Ascending aorta (tissue), 2 donors: ENCODE measurements at places on chromosomes 16 and 17.

GRCh38 chr17:80929449-80929848 lies 62.2 kb upstream of the CHMP6 start:
- no peaks in the 10 kb centered on the region for H3K4me1 ChIP-seq
- peaks cover 18% of the 10 kb centered on the region for H3K36me3 ChIP-seq
- H3K4me3 ChIP-seq: no peak overlapping the region
- H3K27ac ChIP-seq: no peak overlapping the region

GRCh38 chr16:50024207-50024606 lies 818 bp upstream of the CNEP1R1 start:
- DNase-seq: no peak
- H3K4me1 ChIP-seq: peaks cover 2% of the 10 kb centered on the region
- H3K4me3 ChIP-seq: no peak overlapping the region
- H3K36me3 ChIP-seq: no peaks in the 10 kb centered on the region
- no peak overlapping the region for H3K27ac ChIP-seq
- H3K27me3 ChIP-seq: no peaks in the 10 kb centered on the region

- DNase-seq: no peak
- no peak overlapping the region for H3K4me3 ChIP-seq
- H3K4me1 ChIP-seq: peaks cover 8% of the 10 kb centered on the region
- peaks cover 17% of the 10 kb centered on the region for H3K27me3 ChIP-seq
Measured at GRCh38 chr16:1976951-1977874, 4.1 kb downstream of the NOXO1 start.

DNA sequence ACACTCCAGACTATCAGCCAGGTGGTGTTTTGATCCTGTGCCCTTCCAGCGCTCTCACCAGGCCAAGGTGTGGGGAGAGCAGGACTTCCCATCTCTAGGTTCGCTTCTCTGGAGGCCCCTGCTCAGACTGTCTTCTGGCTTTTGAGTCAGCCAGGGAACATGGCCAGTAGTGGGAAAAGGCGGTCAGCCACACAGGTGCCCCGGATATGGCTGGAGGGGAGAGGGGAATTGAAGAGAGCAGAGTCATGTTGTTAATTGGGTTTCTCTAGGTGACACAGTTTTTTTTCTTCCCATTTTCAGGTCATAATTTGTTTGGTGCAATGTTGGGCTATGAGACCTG lies 1.5 kb downstream of the MINK1 start:
- no peaks in the 10 kb centered on the region for H3K36me3 ChIP-seq
- DNase-seq: no peak
- H3K27me3 ChIP-seq: no peaks in the 10 kb centered on the region

- peak overlapping the region; percentile 18 for H3K4me3 ChIP-seq
- H3K27me3 ChIP-seq: no peaks in the 10 kb centered on the region
- peak overlapping the region; percentile 56 for H3K27ac ChIP-seq
Measured at GRCh38 chr17:78896091-78896833, 6.7 kb downstream of the CEP295NL start.

GRCh38 chr17:81542431-81543338 lies 9.5 kb downstream of the FAAP100 start:
- H3K36me3 ChIP-seq: peaks cover 45% of the 10 kb centered on the region
- H3K27me3 ChIP-seq: no peaks in the 10 kb centered on the region
- H3K4me1 ChIP-seq: no peaks in the 10 kb centered on the region
- no peak for DNase-seq
- no peak overlapping the region for H3K4me3 ChIP-seq
- H3K27ac ChIP-seq: no peak overlapping the region

DNA sequence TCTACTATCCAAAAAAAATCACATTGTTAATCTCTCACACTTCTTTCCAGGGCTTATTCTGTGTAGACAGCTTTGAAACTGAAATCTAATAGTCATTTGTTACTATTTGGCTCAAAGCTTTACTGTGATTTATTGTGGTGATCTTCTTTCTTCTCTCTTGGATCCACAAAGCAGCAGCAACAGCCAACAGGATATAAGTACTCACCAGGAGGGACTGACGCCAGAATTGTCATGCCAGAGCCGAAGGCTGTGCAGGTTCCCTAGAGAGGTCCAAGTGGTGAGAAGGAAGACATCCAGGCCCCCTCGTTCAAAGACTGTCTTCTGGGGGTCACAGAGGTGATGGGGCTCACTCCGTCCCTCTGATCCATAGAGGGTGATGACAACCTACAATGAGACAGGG lies 33.3 kb downstream of the PKD1L3 start:
- DNase-seq: no peak
- no peak overlapping the region for H3K4me3 ChIP-seq
- H3K27me3 ChIP-seq: no peaks in the 10 kb centered on the region
- no peak overlapping the region for H3K27ac ChIP-seq
- H3K36me3 ChIP-seq: no peaks in the 10 kb centered on the region

DNA sequence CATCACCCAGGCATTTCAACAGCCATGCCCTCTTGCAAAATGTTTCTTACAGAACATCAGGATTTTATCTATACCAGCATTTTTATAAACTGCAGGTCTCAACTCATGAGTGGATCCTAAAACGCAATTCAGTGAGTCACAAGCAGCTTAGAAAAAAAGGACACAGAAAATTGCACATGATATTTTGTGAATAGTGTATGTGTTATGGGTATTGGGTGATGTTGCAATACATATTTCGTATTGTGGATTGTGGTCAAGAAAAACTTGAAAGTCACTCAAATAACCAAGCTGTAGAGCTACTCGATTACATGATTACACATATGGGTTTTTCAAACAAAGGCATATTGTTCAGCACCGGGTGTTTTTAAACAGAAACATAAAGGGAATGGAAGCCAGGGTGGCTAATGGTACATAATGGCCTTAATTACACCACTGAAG lies 1.4 kb downstream of the WIPI1 start:
- H3K4me3 ChIP-seq: peak overlapping the region; percentile 68
- H3K4me1 ChIP-seq: peaks cover 10% of the 10 kb centered on the region
- H3K27me3 ChIP-seq: no peaks in the 10 kb centered on the region
- peaks cover 7% of the 10 kb centered on the region for H3K36me3 ChIP-seq

GRCh38 chr16:68077866-68078700 lies 7.1 kb upstream of the NFATC3 start:
- H3K4me3 ChIP-seq: no peak overlapping the region
- H3K27me3 ChIP-seq: no peaks in the 10 kb centered on the region
- no peak overlapping the region for H3K27ac ChIP-seq
- H3K36me3 ChIP-seq: peaks cover 43% of the 10 kb centered on the region
- H3K4me1 ChIP-seq: no peaks in the 10 kb centered on the region

DNA sequence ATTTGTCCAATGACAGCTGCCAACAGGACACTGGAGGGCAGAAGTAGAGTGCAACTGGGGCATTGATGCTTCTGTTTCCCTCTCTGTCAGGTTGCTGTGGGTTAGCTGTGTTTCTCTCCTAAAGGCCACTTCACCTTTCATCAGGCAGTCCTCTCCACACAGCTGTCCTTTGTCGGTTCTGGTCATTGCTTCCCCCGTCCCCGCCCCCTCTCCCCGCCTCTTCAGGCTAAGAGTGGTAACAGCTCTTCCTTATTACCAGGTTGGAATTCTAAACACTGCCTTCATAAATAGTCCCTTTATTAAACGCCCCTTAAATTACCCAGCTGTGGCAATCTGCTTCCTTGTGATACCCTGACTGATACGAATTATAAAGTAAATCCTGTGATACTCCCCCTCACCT lies 31.8 kb upstream of the NSRP1 start:
- no peaks in the 10 kb centered on the region for H3K36me3 ChIP-seq
- H3K27ac ChIP-seq: no peak overlapping the region
- H3K27me3 ChIP-seq: no peaks in the 10 kb centered on the region
- H3K4me1 ChIP-seq: no peaks in the 10 kb centered on the region
- no peak overlapping the region for H3K4me3 ChIP-seq
- no peak for DNase-seq

- DNase-seq: no peak
- no peaks in the 10 kb centered on the region for H3K27me3 ChIP-seq
- no peak overlapping the region for H3K4me3 ChIP-seq
- no peak overlapping the region for H3K27ac ChIP-seq
Measured at GRCh38 chr16:64217789-64218535, 903.9 kb downstream of the CDH11 start.

DNA sequence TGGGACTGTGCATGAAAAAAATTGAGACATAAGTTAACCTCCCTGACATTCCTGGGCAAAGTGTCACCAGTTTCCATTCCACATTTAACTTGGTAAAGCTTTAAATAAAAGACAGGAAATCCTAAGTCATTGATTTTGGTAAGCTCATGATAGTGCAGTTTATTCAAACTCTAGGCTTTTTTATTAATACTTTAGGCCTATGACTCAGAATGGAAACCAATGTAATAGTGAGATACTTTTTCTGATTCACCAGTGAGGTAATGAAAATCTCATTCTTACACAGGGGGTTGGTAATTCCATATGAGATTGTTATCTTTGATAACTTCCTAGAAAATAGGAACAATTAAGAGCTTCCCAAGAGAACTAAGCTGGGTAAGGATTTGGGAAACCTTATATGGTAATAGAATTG lies 91.1 kb downstream of the NLK start:
- H3K4me3 ChIP-seq: no peak overlapping the region
- peak overlapping the region; percentile 49 for H3K27ac ChIP-seq
- peaks cover 5% of the 10 kb centered on the region for H3K36me3 ChIP-seq
- H3K27me3 ChIP-seq: no peaks in the 10 kb centered on the region
- no peak for DNase-seq

GRCh38 chr16:4637501-4638166 lies 13.0 kb downstream of the MGRN1 start:
- no peaks in the 10 kb centered on the region for H3K36me3 ChIP-seq
- no peak overlapping the region for H3K4me3 ChIP-seq
- H3K27ac ChIP-seq: no peak overlapping the region
- no peaks in the 10 kb centered on the region for H3K4me1 ChIP-seq

DNA sequence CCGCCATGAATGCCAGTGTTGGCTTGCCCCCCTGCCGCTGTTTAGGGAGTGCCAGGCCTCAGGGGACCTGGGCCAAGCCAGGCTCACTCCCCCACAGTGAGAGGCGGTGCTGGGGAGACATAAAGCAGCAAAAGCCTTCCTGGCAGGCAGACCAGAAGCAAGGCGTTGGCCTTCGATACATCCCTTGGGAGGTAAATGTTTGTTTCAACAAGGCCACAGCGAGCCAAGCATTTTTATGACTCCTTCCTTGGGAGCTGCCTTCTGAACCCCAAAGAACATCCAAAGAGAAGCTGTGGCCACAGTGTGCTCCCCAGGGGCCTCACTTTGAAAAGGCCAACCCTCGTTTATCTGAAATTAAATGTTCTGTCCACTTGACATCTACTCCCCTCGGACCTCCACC lies 119.7 kb upstream of the CIBAR2 start:
- H3K4me3 ChIP-seq: no peak overlapping the region
- peak overlapping the region; percentile 12 for H3K27ac ChIP-seq
- H3K4me1 ChIP-seq: peaks cover 12% of the 10 kb centered on the region
- H3K36me3 ChIP-seq: no peaks in the 10 kb centered on the region

GRCh38 chr17:35856603-35857002 lies 12.1 kb downstream of the HEATR9 start:
- peaks cover 10% of the 10 kb centered on the region for H3K36me3 ChIP-seq
- DNase-seq: no peak
- H3K4me3 ChIP-seq: no peak overlapping the region

DNA sequence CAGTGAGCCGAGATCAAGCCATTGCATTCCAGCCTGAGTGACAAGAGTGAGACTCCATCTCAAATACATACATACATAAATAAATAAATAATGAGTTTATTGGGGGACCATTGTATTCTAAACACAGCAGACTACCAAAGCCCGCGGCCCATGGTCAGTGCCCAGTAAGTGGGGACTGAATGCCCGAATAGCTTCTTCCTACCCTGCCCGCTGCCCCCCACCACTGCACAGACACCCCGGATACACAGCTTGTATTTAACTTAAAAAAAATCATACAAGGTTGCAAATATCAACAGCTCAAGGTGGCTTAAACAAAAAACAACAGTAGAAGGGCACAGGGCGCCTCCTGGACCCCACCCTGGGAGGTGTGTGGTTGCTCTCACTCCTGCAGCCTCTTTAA lies 22.6 kb upstream of the TLK2 start:
- H3K27ac ChIP-seq: no peak overlapping the region
- H3K36me3 ChIP-seq: no peaks in the 10 kb centered on the region
- DNase-seq: no peak
- H3K4me3 ChIP-seq: no peak overlapping the region
- H3K4me1 ChIP-seq: no peaks in the 10 kb centered on the region

GRCh38 chr16:77133706-77134105 lies 57.3 kb upstream of the MON1B start:
- no peak overlapping the region for H3K4me3 ChIP-seq
- no peaks in the 10 kb centered on the region for H3K4me1 ChIP-seq
- H3K27ac ChIP-seq: no peak overlapping the region

DNA sequence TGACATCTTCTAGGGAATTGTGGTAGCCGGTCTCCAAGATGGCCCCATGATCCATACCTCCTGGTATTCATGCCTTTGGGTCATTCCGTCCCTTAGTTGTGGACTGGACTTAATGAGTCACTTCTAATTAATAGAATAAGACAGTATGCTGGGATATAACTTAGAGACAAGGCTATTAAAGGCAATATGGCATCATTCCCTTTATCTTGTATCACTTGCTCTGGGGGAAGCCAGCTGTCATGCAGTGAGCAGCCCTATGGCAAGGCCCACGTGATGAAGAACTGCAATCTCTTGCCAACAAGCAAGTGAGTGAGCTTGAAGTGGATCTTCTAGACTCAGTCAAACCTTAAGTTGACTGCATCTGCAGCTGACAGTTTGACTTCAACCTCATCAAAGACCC lies 97.8 kb upstream of the MED13 start:
- no peaks in the 10 kb centered on the region for H3K36me3 ChIP-seq
- H3K27ac ChIP-seq: no peak overlapping the region

DNA sequence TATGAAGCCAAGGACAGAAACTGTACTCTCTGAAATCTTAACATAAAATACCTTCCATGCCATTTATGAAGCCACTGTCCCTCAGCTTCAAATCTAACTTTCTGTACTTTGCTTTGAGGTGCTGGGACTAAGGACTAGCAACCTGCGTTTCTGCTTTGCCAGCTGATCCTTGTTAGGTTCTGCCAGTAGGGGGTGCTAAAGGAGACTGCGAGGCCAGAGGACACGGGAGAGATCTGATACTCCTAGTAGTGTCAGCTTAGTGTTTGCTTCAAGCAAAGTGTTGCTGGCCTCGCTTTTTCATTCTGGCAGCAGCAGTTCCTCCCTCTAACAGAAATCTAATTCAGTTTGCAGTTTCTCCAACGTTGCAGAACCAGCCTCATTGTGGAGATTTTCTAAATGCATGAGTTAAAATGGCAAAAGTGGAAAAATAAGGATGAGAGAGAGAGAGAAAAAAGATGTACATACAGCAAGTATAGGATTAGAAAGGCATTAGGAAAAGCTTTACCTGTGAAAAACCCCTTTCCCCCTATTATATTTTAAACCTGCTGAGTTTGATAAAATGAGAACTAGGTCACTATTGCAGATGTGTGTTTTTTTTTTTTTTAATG lies 297.5 kb downstream of the CA10 start:
- DNase-seq: no peak
- H3K27me3 ChIP-seq: no peaks in the 10 kb centered on the region
- no peaks in the 10 kb centered on the region for H3K4me1 ChIP-seq
- no peak overlapping the region for H3K27ac ChIP-seq

- H3K4me1 ChIP-seq: peaks cover 2% of the 10 kb centered on the region
- no peaks in the 10 kb centered on the region for H3K36me3 ChIP-seq
- H3K4me3 ChIP-seq: no peak overlapping the region
- H3K27ac ChIP-seq: no peak overlapping the region
- H3K27me3 ChIP-seq: no peaks in the 10 kb centered on the region
Measured at GRCh38 chr17:82664701-82665182, 16.5 kb upstream of the WDR45B start.

GRCh38 chr17:5378566-5379207 lies 40.8 kb downstream of the NUP88 start:
- no peaks in the 10 kb centered on the region for H3K27me3 ChIP-seq
- H3K4me1 ChIP-seq: no peaks in the 10 kb centered on the region
- H3K36me3 ChIP-seq: peaks cover 97% of the 10 kb centered on the region
- no peak overlapping the region for H3K27ac ChIP-seq

GRCh38 chr17:74414510-74414909 lies 17.4 kb upstream of the GPRC5C start:
- H3K27me3 ChIP-seq: no peaks in the 10 kb centered on the region
- H3K4me1 ChIP-seq: no peaks in the 10 kb centered on the region
- H3K36me3 ChIP-seq: no peaks in the 10 kb centered on the region
- DNase-seq: no peak
